A549 treated with dexamethasone at 1 μM for 4 hours (cell line): ENCODE measurements at places on chromosomes 12 and 14. TPM values are rescaled to one million over a fixed set of nuclear protein-coding genes. Genes with fewer than 3 reads are reported as not detected.

Gene ARHGDIB
- 0.83 to 1.5 TPM (median 1.3 TPM) in 5 replicates for total RNA-seq

Gene CLEC1B
- total RNA-seq = not detected in 5 replicates

Gene AKAP5
- total RNA-seq = 0.26 to 0.49 TPM (median 0.33 TPM) in 5 replicates

Gene LGR5
- total RNA-seq = 0.02 TPM in 1 of 5 replicates, not detected in the others

Gene KLRC4
- not detected in 5 replicates for total RNA-seq

Gene BEGAIN
- total RNA-seq = 4.4 to 8.2 TPM (median 6.1 TPM) in 5 replicates

Gene JDP2
- 21.5 to 34.6 TPM (median 33.3 TPM) in 5 replicates for total RNA-seq

Gene ACRBP
- 0.13 to 0.23 TPM (median 0.19 TPM) in 5 replicates for total RNA-seq

Gene PTPN21
- total RNA-seq = 6.8 to 11.7 TPM (median 11.2 TPM) in 5 replicates

Gene TAS2R19
- 0.09 to 0.15 TPM in 2 of 5 replicates, not detected in the others for total RNA-seq
